ENCODE measurements at places on chromosomes 2 and 18.

- no peak for DNase-seq
Measured at GRCh38 chr18:54958704-54959625, at the start of gene CCDC68. Gene CCDC68, minus strand, starts transcription at chr18:54959461. Its CDS starts 16,670 bp downstream, at chr18:54942791.

GRCh38 chr18:42080340-42080739 is 125.3 kb downstream of the PIK3C3 start:
- no peak for DNase-seq

- DNase-seq = no peak
Measured at GRCh38 chr2:54512663-54513362, 56.7 kb downstream of the SPTBN1 start.

DNA sequence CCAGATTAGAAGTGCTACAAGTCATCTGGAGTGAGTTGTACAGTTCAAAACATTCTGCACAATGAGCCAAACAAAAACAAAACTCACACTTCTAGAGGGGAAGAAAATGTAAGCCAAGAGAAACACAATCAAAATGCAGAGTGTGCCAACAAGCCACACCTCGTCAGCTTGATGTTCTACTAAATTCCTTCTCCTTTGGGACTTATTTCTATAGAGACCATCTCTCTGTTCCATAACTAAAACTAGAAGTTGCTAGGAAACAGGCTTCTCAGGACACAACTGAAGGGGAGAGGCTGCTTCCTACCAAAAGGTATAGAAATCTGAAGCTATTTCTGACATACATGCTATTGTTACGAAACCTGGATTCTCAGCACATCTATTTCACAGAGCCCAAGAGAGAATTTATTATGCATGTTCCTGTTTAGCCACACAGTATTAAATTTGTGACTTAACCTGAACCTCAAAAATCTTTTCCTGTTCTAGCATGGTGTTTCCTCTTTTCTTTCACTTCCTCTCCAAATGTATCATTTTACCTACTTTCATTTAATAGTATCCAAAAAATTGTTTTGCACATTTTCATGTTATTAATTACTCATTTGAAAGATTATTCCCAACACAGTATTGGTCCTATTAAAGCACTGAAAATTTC is 211.4 kb upstream of the CCDC150 start:
- no peak for DNase-seq

GRCh38 chr2:38038682-38039081 is 37.3 kb downstream of the CYP1B1 start:
- no peak for DNase-seq

- DNase-seq = no peak
Measured at GRCh38 chr2:167506395-167506794, 618.1 kb downstream of the XIRP2 start.

GRCh38 chr2:206415618-206416243 is 27.6 kb upstream of the ADAM23 start:
- no peak for DNase-seq

DNA sequence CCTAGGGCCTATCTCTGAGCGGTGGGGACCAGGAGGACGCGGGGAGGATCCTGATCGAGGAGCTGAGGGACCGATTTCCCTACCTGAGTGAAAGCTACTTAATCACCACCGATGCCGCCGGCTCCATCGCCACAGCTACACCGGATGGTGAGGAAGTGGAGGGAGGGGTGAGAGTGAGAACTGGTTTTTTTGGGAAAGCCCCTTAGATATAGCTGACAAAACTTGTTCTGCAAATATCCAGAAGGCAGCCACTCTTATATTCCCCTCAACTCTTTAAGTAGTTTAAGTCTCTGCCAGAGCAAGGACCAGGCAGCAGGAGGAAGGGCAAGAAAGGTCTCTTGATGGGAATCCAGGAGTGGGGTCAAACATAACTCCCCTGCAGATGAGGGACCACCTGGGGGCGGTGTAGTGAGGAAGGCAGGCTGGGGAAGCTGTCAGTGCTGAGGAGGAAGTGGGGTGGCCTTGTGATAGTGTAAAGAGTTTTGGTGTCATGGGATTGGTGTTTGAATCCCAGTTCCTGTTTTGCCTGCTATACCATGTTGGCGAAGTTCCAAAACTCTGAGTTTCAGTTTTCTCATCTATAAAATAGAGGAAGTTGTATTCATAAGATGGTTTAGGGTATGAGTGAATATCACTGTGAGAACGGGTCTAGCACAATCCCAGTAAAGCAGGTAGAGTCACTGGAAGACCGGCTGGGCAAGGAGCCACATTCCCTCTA is 3.4 kb downstream of the NAGK start:
- DNase-seq = peak; percentile 40

- no peak for DNase-seq
Measured at GRCh38 chr2:18925296-18925695, 335.9 kb upstream of the NT5C1B start.

DNA sequence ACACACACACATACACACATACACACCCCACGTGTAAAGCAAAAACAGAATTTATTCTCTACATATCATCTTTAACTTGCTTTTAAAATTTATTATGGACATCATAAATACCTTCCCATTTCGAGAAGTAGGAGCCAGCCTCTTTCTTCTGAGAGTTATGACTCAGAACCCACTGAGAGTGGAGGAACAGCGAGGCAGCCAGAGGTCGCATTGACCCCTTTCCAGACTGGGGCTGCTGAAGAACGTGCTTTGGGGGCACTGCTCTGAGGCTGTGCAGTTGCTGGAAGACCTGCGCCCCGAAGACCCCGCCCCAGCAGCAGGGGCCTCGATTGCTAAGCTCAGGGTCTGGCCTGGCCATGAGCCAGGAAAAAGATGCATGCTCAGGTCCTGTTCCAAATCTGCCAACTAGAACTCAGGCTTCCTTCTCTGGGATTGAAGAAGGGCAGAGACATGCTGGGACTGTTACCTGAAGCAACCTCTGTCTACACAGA is 133.8 kb upstream of the TWIST2 start:
- no peak for DNase-seq
